ENCODE measurements at places on chromosomes 11 and 22.
A peak's percentile ranks its signal among the peaks of the same experiment; 100 is the strongest.

- no peak for DNase-seq
Measured at GRCh38 chr11:12127206-12127898, 17.0 kb downstream of the MICAL2 start.

DNA sequence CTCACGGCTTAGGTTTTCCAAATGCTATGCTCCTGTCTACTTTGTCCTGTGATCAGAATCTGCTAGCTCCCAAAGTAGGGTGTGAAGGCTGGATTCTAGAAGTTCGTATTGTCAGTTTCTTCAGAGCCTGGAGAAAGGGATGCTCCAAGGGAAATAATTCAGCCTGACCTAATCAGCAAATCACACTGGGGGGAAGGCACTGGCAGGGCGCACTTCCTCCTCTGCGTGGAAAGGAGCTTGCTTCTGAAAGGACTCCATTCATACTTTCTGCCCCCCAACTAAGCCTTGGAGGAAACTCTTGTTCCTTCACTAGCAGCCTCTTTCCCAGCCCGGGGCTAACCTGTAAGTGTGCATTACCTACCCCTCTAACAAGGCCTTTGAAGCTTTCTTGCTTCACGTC lies 165.9 kb downstream of the NAV2 start:
- no peak for DNase-seq

DNA sequence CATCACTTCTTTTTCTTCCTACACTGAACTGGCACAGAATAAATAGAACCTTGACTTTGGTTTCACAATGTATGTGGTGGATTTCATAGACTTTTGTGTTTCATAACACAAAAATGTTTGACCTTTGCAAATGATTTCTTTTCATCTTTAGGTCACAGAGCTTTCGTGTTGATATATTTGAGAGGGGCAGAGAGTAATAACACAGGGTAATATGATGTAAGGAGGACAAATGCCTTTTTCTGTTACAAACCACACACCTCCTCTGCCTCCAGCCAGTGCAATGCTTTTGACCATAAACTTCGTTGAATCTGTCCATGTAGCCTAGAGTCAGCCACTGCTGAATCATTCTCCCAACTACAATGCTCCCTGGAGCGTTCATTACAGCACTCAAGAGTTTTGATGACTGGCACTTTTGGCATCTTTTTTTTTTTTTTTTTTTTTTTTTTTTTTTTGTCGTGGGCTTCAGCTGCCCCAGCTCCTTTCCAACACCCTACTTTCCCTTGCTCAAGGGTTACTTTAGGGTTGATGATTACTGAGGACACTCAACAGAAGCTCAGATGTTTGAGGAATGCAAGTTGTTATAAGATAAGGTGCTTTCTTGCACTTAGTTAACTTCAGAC lies 11.4 kb upstream of the CAT start:
- DNase-seq: peak; percentile 42

DNA sequence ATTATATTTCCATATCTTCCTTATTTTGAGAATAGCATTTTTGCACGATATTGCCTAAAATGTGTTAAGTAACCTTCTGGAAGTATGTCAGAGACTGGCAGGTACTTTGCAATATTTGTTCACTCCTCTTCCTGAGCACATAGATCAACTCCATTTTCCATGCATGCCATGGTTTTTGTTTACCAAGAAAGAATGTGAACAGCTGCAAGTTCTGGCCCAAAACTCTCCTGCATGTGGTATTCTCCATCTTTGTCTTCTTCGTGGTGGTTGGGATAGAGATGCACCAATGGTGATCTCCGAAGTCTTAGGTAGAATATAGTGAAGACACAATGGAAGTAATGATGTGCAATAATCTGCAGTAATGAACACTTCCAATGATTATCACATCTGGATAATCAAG lies 2241.0 kb upstream of the RAG2 start:
- no peak for DNase-seq

DNA sequence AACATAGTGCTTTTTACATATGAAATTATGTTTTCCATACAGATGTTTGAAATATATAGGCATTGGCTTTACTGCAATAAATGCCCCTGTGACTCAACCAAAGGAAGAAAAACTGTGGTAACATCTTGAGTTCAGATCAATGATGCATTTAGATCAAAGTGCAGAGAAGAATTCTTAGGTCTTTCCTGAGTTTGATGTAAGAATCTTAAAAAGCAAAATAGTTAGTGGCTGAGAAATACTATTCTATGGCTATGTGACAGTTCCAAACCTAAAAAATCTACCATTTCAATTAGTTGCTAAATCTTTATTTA lies 93.7 kb downstream of the SOX6 start:
- DNase-seq: no peak

GRCh38 chr11:130473056-130473794 lies 24.8 kb downstream of the ADAMTS15 start:
- DNase-seq: no peak

GRCh38 chr22:29907753-29908515 lies 25.0 kb downstream of the MTMR3 start:
- peak; percentile 88 for DNase-seq

DNA sequence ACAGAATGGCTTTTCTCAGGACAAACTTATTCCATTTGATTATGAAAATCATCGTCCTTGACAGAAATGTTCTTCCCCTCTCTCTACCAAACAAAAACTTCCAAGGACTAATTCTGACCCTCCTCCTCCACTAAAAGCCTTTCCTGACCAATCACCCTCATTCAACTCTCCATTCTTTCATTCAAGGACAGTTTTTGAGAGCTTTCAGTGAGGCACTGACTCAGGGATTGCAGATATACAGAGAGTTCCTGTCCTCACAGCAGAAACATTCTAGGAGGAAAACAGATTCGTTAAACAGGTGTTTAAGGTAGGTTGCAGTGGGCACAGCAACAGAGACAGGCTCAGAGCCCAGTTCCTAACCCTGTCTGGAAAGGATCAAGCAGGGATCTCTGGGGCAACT lies 41.5 kb downstream of the OR4D9 start:
- DNase-seq: no peak

DNA sequence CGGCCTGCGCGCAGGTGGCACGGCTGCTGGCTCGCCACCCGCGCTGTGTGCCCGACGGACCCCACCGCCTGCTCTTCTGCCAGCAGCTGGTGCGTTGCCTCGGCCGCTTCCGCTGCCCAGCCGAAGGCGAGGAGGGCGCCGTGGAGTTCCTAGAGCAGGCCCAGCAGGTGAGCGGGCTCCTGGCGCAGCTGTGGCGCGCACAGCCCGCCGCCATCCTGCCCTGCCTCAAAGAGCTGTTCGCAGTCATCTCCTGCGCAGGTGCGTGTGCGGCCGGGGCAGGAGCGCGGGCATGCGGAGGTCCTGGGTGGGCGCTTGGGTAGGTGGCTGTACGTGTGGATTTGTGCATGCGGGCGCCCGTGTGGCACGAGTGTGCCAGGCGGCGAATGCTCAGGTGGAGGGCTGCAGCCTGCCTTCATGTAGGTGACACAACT lies 8.0 kb downstream of the USP35 start:
- DNase-seq: no peak

DNA sequence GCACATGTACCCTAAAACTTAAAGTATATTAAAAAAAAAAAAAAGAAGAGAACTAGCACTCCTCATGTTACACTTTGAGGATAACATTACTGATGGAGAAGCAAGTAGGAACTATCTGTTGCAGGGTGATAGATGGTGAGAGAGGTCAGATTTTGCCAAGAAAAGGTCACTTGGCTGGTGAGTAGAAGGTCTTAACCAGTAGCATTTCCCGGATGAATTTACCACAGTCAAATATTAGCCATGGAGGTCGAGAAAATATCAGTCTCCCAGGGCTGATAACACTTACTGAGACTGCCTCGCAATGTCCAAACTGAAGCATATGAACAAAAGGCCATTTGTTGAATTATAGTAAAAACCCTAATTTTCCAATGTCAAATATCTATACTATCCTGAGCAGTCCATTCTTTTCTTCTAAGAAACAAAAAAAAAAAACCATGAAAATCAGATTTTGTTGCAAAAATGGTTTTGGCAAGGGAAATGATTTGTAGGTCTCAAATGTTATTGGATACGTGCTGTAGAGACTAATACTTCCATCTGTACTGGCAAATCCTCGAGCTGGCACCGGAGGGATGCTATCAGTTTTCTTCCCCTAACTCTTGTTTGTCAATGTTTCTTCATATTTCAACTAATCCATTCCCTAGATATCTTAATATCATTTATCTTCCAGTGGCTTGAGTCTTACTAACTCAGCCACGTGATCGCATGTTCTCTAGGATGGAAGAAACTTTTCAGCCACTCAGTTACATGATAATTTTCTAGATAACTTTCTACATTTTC lies 14.5 kb upstream of the BBOX1 start:
- DNase-seq: no peak

DNA sequence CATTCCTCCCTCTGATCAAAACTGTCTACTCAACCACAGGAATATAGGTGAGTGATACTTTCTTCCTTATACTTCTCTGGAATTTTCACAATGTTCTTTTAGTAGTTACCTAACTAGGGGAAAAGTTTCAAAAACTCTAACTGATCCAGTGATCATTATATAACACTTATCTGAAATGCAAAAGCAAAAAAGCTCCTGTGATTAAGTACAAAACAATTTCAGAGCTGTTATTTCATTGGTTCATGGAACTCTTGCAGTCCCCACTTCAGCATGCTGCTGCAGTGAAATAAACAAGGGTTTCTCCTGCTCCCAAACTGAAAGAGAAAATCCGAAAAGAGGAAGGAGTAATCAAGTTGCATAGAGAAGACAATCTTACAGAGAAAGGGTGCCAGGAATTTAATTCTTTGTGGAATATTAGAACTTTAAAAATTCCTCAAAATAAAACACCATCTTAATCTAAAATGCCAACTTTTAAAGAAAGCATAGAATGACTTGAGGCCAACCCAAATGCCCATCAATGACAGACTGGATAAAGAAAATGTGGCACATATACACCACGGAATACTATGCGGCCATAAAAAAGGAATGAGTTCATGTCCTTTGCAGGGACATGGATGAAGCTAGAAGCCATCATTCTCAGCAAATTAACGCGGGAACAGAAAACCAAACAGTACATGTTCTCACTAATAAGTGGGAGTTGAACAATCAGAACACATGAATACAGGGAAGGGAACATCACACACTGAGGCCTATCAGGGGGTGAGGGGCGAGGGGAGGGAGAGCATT lies 20.3 kb downstream of the PPP2R1B start:
- DNase-seq: no peak

DNA sequence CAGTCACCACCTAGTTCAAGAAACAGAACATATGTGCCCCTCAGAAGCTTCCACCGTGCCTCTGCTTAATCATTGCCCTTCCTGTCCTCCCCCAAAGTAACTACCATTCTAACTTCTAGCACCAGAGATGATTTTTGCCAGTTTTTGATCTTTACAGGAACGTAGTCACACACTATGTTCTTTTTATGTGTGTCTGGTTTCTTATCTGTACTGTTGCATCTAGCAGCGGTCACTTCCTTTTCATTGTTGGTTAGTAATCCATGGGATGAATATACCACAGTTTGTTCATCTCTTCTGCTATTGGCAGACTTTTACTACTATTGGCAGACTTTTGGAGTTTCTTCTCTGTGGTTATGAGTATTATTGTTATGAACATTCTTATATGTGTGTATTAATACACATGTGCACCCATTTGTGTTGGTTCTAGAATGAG lies 34.6 kb downstream of the SPECC1L start:
- no peak for DNase-seq
